ENCODE measurements at places on chromosomes 2 and 18.

DNA sequence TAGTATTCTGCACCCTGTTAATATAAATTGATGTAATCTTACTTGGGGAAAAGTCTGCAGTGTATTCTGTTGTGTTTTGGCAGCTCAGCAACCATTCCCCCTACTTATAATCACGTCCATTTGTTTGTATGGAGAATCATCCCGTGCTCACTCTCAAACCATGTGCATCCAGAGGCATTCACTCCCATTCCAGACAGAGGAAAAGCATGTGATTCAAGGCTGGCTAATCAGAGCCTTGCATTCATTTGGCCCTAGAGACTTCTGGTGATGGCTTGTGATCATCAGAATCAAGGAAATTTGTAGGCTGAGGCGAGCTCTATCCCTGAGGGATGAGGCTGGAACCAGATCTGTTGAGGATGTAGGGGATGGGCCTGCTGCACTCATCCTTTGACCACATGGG, 5.1 kb upstream of the WIPF1 start:
- no peak for DNase-seq

DNA sequence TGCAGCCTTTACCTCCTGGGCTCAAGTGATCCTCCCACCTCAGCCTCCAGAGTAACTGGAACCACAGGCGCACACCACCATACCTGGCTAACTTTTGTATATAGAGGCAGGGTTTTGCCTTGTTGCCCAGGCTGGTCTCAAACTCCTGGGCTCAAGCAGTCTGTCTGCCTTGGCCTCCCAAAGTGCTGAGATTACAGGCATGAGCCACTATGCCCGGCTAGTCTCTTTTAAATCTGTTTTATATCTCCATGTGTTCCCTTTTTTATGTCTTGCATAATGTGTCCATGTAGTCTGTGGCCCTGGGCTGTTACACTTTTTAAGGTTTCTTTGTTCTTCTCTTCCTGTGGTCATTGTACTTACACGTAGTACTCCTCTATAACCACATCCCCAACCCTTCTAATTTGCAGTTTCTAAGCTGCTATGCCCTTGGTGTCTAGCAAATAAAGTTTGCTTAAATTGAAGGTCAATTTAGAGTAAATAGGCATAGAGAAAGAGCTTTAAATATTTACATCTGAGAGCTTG, 168.2 kb downstream of the MCFD2 start:
- DNase-seq: no peak

GRCh38 chr2:178193823-178194599, at the start of gene OSBPL6:
Gene OSBPL6 (plus strand): TSS chr2:178194512. CDS start chr2:178306185, 111,673 bp downstream.
- peak; percentile 77 for DNase-seq

- no peak for DNase-seq
Measured at GRCh38 chr2:233351423-233351822, 2.9 kb upstream of the DGKD start.

- peak; percentile 57 for DNase-seq
Measured at GRCh38 chr2:44016282-44016681, 20.5 kb upstream of the LRPPRC start.

- DNase-seq: no peak
Measured at GRCh38 chr2:194103941-194104659, 1552.9 kb upstream of the SLC39A10 start.

DNA sequence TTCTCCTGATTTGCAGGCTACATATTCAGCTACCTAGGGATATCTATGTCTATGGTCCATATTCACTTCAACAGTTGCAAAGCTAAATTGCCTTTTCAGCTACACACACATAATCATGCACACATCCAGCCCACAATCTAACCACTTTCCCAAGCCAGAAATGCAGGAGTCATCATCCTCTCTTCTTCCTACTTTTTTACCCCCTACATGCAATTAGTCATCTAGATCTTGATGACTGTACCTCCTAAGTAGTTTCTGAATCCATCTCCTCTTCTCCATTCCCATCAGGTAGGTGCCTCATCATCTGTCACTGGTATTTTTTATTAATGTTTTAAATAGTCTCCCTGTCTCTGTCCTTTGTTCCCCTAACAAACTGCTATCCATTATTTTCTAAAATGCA, 23.7 kb upstream of the SPRED2 start:
- peak; percentile 81 for DNase-seq

GRCh38 chr2:212076456-212076855, 462.1 kb downstream of the ERBB4 start:
- DNase-seq: no peak

- DNase-seq: peak; percentile 84
Measured at GRCh38 chr2:196823750-196824522, 14.8 kb upstream of the C2orf66 start.

DNA sequence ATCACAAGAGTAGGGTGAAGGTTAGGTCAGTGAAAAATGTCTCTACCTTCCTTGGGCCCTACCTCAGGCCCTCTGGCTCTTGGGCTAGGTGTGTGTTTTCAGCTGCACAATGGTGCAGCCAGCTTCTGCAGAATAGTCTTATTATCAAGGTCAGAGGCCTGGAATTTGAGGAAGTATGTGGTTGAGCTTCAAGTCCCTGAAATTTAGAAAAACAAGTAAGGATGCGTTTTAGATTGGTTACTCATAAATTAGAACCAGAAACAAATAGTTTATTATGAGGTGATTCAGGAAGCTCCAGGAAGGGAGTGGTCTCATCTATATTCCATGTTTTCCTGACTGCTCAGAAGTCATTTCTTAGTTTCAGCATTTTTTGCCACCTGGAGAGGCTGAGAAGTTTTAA, 204.2 kb upstream of the CELF4 start:
- no peak for DNase-seq

DNA sequence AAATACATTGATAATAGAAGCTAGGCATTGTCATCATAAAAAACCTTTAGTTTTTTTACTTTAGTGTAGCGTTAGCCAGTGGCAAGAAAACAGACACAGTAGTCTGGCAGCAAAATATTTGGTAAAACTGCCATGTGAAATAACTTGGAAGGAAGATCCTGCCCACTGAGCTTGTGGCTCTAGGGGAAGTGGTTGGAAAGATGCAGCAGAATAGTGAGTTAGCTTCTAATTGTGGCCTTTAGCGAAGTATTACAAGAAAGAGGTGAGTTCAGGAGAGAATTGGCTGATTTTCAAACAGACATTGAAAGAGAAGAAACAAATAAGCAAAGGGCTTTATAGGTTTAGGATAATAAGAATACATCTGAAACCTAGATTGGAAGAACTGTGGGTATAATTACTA, 1887.8 kb upstream of the CELF4 start:
- DNase-seq: no peak

- peak; percentile 98 for DNase-seq
Measured at GRCh38 chr2:219125225-219125885, 35.3 kb downstream of the NHEJ1 start.

DNA sequence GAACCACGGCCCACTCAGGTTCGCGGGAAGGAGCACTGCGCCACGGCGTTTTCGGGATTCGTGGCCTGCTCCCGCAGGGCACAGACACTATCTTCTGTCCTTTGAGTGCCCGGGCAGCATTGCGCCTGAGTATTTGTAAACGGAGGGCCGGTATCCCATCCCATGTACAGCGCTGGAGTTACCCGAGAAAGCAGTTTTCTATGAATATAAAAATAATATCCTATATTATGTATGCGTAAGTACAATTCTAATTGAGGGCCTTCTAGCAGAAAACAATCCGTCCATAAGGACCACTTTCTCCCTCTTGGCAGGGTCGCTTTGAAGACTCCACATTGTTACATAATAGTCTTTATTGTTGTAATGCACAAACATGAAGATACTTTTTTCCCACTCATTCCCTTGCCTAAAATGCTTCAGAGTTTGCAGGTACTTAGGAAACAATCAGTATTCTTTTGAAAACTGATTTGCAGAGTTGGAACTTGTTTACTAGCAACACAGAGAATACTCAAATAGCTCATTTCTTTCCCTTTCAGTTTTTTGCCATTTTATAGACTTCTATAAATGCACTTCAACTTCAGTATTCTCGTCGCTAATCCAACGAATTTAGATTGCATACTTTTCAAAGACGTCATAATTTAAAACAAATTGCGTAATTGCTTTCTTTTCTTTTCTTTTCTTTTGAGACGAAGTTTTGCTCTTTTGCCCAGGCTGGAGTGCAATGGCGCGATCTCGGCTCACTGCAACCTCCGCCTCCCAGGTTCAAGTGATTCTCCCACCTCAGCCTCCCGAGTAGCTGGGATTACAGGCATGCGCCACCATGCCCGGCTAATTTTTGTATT, 1.0 kb upstream of the REV1 start:
- DNase-seq: no peak

DNA sequence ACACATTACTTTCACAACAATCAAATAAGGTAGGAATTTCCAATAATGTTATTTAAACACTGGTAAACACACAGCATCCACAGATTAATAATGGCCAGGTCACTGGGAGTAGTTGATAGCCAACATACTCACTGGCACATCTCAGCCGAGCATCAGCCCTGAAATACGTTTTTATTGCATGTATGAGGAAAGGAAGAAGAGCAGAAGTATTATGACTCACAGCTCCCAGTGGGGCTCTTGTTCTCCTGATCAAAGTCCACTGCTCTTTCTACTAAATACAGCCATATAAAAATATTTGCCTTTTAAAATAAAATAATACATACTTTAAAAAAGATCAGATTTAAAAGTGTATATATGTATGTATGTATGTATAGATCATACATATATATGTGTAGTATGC, 999.6 kb downstream of the SUCLG1 start:
- no peak for DNase-seq

GRCh38 chr2:19648583-19648982, 253.2 kb downstream of the TTC32 start:
- peak; percentile 92 for DNase-seq

DNA sequence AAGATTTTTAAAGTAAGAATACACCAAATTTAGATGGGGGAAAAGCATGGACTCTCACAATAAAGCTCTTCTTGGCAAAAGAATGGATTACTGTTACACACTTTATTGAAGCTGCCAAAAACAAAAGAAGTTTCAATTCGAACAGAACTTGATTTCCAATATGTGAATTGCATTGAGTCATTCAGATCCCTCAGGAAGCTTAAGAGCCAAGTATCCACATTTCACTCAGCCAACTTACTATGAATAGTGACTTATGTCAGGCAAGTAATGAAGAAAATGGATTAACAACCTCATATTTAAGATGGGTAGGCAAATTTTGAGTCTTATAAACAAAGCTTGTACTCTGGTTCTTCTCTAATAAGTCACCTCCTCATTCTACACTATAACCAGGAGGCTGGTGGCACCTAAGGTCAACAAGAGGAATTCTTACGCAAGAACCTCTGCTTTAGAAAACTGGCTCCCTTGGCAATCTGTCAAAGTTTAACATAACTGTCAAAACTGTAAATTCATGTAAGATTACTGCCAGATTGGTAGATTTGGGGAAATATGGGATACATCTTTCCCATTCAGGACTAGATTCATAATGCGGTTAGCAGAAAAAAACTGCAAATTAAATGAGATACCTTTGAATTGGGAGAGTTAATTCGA, 6.0 kb downstream of the HADHA start:
- peak; percentile 31 for DNase-seq

All from amniotic epithelial cell (primary cell).